Spinal cord (tissue), 10 donors: ENCODE measurements at places on chromosomes 7 and 10. TPM values are rescaled to one million over a fixed set of nuclear protein-coding genes. Genes with fewer than 3 reads are reported as not detected.

CRCP gene
- polyA plus RNA-seq: 42.7 TPM

LAMTOR4 gene
- 160 TPM for polyA plus RNA-seq

MGAM2 gene
- 0.14 TPM for polyA plus RNA-seq

PTF1A gene
- 0.83 TPM for polyA plus RNA-seq

HYAL4 gene
- polyA plus RNA-seq: not detected

ETV1 gene
- 59.6 TPM for polyA plus RNA-seq

ARPC1B gene
- 34.0 TPM for polyA plus RNA-seq
